Fibroblast of villous mesenchyme (primary cell): ENCODE measurements at places on chromosomes 12 and 14. TPM values are rescaled to one million over a fixed set of nuclear protein-coding genes. Genes with fewer than 3 reads are reported as not detected.

A2ML1 gene
- not detected in 2 replicates for total RNA-seq

DNA sequence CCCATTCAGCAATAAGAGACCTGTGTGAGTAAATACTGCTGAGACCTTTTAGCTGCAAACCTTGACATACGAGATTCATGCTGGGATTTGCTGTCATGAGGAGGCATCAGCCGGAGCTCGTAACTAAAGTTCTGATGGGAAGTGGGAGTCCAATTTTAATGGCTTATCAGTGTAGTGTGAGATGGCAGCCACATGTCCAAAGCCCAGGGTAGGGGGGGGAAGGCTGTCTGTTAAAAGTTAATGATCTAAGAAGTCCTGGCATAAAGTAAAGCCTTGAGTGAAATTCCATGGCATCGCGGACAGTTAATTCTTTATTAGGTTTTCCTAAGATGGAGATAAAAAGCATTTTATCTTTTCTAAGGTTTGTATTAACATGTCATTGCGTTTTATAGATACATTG lies 240.0 kb downstream of the AACS start:
- DNase-seq: no peak

- peak; percentile 87 for DNase-seq
Measured at GRCh38 chr12:15532364-15532977, 210.2 kb downstream of the PTPRO start.

- DNase-seq: peak; percentile 97
Measured at GRCh38 chr12:10304161-10304574, 3.5 kb upstream of the KLRD1 start.

- peak; percentile 7 for DNase-seq
Measured at GRCh38 chr14:42112108-42112507, 505.4 kb downstream of the LRFN5 start.

DNA sequence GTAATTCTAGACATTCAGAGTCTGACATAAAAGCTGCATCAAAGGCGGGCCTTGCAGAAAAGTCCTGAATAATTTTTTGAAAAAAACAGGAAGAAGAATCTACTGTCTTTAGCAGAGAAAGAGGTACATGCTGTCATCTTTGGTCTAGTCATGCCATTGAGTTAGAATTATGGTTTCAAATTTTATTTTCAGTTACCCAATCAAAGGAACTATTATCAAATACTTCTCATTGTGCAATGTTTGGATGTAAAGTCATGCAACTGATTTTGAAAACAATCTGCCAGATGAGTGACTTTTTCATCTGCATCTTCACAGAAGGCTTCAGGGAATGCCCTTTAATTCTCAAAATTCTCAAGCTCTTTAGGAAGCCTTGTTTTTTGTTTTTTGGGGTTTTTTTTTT lies 803.5 kb downstream of the FLRT2 start:
- DNase-seq: peak; percentile 3
